Activated CD8-positive, alpha-beta memory T cell treated with anti-CD3 and anti-CD28 coated beads for 4 hours (primary cell): ENCODE measurements at places on chromosomes 7 and 10.

DNA sequence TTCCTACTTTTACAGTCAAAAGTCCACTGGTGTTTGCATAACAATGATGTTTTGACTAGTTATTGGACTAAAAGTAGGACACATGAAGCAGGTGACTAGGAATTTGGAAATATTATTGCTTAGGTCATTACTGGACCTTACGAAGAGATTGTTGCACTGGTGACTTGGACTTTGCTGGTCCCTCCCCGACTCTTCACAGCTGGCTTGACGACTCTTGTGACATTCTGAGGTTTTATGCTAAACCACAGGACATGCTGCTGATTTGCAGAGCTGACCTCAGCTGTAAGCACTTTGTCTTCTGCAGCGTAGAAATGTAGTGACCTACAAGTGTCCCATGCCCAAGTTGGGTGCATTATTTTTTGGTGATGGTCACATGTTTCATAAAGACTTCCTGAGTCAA lies 21.9 kb downstream of the PCBD1 start:
- no peak for DNase-seq

DNA sequence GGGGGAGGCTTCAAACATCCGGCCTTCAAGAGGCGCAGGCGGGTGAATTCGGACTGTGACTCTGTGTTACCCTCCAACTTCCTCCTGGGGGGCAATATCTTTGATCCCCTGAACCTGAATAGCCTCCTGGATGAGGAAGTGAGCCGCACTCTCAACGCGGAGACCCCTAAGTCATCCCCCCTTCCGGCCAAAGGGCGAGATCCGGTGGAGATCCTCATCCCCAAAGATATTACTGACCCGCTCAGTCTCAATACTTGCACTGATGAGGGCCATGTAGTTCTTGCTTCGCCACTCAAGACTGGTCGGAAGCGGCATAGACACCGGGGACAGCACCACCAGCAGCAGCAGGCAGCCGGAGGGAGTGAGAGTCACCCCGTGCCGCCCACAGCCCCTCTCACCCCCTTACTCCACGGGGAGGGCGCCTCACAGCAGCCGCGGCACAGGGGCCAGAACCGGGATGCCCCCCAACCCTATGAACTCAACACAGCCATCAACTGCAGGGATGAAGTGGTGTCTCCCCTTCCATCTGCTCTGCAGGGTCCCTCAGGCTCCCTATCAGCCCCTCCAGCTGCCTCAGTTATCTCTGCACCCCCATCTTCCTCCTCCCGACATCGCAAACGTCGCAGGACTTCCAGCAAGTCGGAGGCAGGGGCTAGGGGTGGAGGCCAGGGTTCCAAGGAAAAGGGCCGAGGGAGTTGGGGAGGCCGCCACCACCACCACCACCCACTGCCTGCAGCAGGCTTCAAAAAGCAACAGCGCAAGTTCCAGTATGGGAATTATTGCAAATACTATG lies 1.1 kb downstream of the MEPCE start:
- DNase-seq: no peak

- DNase-seq: no peak
These were observed 15.2 kb downstream of the SLC13A4 start for GRCh38 chr7:135712796-135713195.

- no peak for DNase-seq
These were observed 45.2 kb upstream of the BHLHA15 start for GRCh38 chr7:98165827-98166667.

DNA sequence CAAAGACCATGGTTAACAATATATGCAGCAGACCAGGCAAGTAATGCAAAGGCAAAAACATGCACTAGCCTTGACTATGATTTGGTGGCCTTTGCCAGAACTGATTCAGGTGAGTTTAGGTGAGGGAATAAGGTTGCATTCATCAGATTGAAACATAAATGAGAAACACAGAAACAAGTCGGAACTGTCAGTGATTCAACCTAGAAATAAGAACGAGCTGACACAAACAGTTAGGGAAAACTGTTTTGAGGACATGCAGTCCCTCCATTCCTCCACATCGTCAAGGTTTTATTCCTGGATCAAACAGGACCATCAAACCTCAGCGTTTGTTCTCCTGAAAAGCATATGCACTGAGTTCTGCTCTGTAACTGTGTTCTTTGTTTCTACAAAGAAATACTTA lies 1.8 kb downstream of the ZNF248 start:
- no peak for DNase-seq

DNA sequence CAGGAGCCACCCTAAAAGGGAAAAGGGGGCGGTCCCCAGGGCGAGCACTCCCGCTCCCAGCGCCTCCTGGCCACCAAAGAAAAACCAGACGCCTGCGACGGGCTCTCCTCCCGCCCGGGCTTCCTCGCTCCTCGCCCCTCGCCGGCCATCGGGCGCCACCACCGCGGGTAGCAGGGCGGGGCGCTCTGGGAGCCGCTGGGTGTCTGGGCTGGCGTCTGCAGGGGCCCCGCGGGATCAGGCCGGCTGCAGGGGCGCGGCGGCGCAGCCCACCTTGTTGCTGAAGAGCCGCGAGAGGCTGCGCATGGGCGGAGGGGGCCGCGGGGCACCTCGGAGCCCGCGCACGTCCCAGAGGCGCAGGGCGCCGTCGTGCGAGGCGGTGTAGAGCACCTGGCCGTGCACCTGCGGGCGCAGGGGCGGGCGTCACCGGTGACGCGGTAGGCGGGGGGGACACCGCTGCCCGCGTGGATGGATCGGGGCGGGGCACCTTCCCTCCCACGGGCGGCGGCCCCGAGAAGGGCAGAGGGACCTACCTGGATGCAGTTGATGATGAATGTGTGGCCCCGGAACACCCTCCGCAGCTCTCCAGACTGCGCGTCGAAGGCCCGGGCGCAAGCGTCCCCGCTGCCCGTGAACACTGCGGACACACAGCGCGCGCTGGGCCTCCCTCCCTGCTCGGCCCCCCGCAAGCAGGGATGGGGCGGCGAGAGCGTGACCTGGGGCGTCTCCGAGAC lies 28.3 kb downstream of the WDR86 start:
- DNase-seq: no peak

GRCh38 chr10:109696981-109697775 lies 226.1 kb downstream of the XPNPEP1 start:
- DNase-seq: no peak

GRCh38 chr10:129742742-129743550 lies 221.1 kb downstream of the EBF3 start:
- no peak for DNase-seq

GRCh38 chr7:155435110-155435509 lies 22.8 kb upstream of the EN2 start:
- DNase-seq: no peak

DNA sequence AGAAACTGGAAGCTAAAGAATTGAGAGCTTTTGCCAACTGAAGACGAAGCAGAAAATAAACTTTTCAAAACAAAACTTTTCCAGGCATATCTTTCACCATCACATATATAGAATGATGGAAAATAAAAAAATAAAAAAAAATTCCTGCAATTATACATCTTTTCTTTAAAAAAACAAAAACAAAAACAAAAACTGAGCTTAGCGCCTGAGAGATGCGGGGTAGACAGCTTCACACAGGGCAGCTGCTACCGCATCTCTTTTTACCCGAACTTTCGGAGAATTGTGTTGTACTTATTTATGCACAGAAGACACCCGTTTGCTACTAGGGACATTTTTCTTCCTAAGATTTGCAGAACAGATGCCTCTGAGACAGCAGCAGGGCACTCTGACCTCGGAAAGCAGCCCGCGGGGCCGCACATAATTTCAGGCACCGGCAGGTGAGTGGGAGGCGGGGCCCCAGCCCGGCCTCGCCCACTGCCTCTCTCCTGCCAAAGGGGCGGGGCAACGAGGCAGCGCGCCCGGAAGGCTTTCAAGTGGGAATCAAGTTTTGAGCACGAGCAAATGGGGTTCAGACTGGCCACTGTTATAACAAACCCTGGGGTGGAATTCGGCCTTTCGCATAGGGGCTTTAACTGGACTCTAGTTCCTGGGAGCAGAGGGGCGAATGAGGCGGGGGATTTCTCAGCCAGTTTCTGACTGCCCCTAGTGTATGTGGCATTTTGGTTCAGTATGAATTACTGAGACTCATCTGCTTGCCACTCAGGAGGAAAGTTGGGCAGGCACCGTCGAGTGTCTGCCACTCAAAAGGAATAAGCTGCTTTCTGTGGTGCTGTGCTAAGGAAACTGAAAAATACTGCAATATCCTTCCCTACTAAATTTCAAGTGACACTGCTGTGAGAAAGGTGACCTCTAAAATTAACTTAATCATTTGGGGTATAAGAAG lies 18.5 kb upstream of the FAM133B start:
- no peak for DNase-seq

- DNase-seq: no peak
These were observed 76.8 kb downstream of the VIPR2 start for GRCh38 chr7:159067576-159068487.

DNA sequence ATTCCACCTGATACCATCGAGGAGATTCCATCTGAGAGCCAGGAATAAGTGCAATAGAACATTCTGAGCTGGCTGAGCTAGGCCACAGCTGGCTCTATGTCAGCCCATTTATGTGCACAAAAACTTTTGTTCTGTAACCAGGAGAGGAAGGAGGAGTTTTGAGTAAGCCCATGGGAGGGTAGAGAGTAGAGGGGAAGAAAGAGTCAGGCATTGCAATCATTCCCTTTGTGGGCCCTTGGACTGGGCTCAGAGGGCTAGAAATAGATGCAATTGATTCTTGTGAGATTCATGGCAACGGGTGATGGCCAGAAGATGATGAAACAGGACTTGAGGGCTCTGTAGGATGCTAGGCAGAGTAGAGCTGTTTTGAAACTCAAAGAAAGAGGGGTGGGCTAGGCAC lies 104.6 kb upstream of the KIF5B start:
- no peak for DNase-seq

DNA sequence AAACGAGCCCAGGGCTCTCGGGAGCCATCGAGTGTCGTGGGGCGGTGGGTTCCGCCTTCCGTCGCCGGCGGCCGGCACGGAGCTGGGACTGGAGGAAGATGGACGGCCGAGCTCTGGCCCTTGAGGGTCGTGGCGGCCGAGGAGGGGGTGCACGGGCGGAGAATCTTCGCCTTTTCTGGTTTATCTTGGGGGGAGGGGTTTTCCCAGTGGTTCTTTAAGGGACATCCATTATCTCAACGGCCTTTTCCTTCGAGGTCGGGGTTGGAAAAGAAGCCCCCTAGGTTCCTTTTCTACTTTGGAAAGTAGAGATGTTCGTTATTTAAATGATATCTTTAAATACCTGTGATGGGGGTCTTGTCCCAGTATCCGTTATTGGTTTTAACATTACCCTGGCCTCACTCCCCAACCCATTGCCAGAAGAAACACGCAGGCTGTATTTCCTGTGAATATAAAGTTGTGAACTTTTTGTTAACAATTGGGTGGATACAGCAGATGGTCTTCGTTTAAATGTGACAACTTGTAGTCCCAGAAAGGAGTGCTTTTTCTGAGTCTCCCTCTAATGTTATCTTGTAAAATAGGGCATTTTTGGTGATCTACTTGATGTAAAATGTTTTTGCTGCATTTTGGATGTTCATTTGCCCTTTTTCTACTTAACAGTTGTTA lies 765 bp downstream of the CCAR1 start:
- DNase-seq: no peak

DNA sequence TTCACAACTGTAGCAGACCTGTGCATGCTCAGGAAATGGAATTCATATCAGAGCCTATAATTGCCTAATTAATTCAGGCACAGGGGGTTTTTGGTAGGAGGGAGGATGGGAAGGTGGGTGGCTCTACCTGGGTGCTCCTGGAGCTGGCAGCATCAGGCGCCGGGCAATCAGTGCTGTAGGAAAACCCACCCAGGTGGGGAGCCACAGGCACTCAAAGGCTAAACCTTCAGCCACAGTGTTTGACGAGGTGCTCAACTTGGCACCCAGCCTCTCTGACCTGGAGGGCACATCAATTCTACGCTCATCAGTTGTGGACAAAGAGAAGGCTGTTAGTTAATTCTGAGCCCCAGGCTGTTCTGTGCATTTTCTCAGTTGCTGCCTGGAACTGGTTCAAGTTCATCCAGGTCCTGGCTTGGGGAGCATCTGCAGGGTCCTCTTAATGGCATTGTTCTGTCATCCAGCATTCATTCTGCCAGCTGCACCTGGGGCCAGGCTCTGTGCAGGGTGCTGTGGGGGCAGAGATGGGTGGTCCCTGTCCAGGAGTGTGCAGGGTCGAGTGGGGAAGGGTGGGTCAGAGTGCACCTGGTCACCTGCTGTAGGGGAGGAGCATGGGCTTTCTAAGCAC lies 54.1 kb upstream of the NPTX2 start:
- no peak for DNase-seq

- DNase-seq: no peak
These were observed 106.5 kb upstream of the PRR15 start for GRCh38 chr7:29457141-29457561.

DNA sequence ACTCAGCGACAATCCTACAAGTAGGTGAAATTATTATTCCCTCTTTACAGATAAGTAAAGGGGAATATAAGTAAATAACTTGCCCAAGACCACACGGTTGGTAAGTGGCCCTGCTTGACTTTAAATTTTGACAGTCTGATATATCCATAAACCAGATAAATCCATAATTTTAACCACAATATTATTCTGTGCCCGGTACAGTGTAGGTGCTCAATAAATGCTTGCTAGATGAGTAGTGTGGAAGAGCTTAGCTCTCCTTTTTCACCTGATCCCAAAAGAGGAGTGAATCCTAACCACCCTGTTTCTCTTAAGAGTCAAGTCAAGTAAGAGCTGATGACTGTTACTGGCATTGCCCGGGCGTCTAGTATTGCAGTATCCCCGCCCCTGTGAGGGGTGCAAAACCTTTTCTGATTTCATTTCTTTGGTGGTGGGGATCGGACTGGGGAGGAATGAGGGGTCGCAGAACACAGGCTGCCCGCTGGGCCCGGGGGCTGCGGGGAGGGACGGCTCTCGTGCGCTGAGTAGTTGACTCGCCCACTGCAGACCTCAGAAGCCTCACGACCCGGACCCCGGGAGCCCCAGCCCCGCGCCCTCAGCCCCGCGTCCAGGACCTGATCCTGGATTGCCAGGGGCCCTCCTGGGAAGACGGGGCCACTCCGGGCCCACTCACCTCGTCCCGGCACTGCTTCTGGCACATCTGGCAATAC lies 490 bp downstream of the KIN start:
- DNase-seq: no peak

DNA sequence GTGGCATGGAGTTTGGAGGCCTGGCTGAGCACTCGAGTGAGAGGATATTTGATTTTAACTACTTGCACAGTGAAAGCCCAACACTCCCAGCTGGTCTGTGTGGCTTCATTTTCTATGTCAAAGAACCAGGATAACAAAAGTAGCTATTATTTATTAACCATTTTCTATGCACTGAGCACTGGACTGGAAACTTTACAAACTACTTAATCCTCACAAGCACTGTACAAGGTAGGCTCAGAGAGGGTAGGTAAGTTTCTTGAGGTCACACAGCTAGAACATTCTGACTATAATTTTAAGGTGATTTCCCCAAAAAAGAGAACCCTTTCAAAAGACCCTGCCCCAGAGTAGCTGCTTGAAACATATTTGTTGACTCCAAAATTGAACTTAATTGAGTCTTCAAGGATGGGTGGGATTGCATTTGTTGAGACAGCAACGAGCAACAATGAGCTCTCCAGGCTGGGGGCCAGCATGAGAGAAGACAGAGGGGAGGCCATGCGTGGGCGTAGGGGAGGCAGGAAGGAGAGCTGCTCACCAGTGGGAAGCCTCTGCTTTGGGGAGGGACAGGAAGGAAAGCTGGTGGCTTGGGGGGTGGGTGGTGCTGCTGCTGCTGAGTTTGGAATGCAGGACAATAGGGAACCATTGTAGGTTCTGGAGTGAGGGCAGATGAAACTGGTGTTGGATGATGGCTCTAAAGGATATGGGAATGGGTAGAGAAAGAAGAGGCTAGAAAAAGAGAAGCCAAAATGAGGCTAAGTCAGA lies 31.5 kb downstream of the FAM241B start:
- DNase-seq: no peak

GRCh38 chr10:92834331-92834730 lies 14.0 kb upstream of the EXOC6 start:
- no peak for DNase-seq

GRCh38 chr7:114415064-114415989 lies 712 bp downstream of the FOXP2 start:
- no peak for DNase-seq
